ENCODE measurements at places on chromosomes 4 and X. TPM values are rescaled to one million over a fixed set of nuclear protein-coding genes. Genes with fewer than 3 reads are reported as not detected.

NDNF gene
- 35.4 TPM for total RNA-seq

PNMA6A gene
- 0.54 TPM for total RNA-seq

AMER1 gene
- total RNA-seq = 3.0 TPM

CPEB2 gene
- 15.9 TPM for total RNA-seq

RAI2 gene
- 3.1 TPM for total RNA-seq

UPF3B gene
- total RNA-seq = 1.8 TPM

BBS12 gene
- 9.9 TPM for total RNA-seq

LINC00632 gene
- total RNA-seq = 15.2 TPM

SLC9B1 gene
- total RNA-seq = 1.7 TPM

STAP1 gene
- total RNA-seq = not detected

PNMA6E gene
- total RNA-seq = not detected

XAGE1B gene
- not detected for total RNA-seq

PDE6B gene
- 0.43 TPM for total RNA-seq

FHDC1 gene
- total RNA-seq = 0.91 TPM

ERCC6L gene
- total RNA-seq = 2.4 TPM

HSD17B13 gene
- under 0.01 TPM for total RNA-seq

CT45A5 gene
- not detected for total RNA-seq

PRICKLE3 gene
- 6.1 TPM for total RNA-seq

IL2 gene
- not detected for total RNA-seq

TMEM165 gene
- total RNA-seq = 235 TPM

DCAF4L1 gene
- total RNA-seq = 0.26 TPM

HHIP gene
- total RNA-seq = 0.52 TPM

FGG gene
- 0.22 TPM for total RNA-seq

S100G gene
- not detected for total RNA-seq

ZDHHC9 gene
- 33.5 TPM for total RNA-seq

PPEF2 gene
- not detected for total RNA-seq

LUZP4 gene
- total RNA-seq = not detected

ADGRG2 gene
- total RNA-seq = 1.6 TPM

SSX2B gene
- not detected for total RNA-seq

FGD1 gene
- 9.0 TPM for total RNA-seq

XAGE1A gene
- total RNA-seq = not detected

ADH1C gene
- 0.26 TPM for total RNA-seq

CLDN34 gene
- total RNA-seq = not detected

UGT2B15 gene
- total RNA-seq = not detected

MAOB gene
- total RNA-seq = 3.8 TPM

ETDB gene
- total RNA-seq = not detected

FAM9C gene
- under 0.01 TPM for total RNA-seq

RAB41 gene
- total RNA-seq = not detected

NPY2R gene
- total RNA-seq = not detected

UGT2A1 gene
- total RNA-seq = not detected

Measured in articular chondrocyte of knee joint (primary cell).